AG20443 (cell line): ENCODE measurements at places on chromosomes 7 and 10.

GRCh38 chr7:66743920-66744319 lies 3.4 kb downstream of the RABGEF1 start:
- no peak for DNase-seq

GRCh38 chr7:79786187-79786586 lies 332.7 kb upstream of the MAGI2 start:
- DNase-seq = peak; percentile 13

DNA sequence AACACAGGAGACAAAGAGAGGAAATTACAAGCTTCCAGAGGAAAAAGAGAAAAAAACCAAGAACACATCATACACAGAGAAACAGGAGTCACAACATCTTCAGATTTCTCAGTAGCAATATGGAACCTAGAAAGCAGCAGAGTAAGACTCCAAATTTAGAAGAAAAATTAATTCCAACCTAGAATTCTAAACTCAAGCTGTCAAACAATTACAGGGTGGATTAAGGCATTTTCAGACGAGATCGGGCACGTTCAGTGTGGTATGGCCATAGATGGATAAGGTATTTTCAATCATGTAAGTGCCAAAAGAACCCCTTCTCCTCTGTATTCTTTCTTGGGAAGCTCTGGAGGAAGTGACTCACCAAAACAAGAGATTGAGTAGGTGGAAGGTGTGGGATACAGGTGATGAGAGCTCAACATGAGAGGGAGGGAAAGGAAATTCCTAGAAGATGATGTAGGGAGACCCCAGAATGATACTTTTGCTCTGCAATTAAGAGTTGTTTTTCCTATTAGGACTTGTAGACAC lies 51.6 kb downstream of the FAM204A start:
- DNase-seq = no peak

- no peak for DNase-seq
Measured at GRCh38 chr10:28644647-28645046, 32.7 kb upstream of the BAMBI start.

- DNase-seq = peak; percentile 35
Measured at GRCh38 chr7:117248829-117249228, 74.0 kb downstream of the WNT2 start.

DNA sequence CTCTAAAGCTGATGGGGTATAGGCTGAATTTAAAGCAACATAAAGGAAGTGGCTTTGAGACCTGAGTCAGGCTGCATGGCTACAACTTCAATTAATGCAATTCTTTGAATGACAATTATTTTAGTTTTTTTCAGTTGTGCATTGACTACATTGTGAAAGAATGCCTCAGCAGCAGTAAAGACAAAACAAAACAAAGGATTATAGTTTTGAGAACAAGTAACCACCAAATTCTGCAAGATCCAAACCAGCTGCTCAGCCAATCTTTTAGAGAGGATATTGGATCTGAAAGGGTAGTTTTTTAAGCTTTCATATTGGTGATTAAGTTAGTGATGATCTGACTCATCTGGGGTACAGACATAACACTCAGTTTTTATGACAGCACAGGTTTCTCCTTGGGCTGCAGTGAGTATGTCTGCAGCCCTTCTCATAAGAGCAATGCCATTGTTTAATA lies 40.6 kb upstream of the ABCA13 start:
- DNase-seq = peak; percentile 55

DNA sequence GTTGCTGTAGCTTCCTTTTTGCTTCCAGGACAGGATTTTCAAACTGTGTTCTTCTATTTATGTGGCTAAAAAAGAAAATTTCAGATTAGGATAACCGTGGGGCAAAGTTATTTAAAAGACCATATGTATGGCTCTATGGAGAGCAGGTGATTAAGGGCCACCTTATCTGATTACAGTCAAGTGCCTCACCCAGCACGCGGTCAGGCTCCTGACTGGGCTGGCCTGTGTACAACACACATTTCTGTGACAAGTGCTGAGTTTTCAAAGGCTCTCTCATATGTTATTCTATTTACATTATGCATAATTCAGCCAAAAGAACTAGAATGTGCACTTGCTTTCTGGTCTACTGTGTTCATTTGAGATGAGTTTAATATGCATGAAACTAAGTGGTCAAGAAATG lies 547.4 kb downstream of the PHTF2 start:
- DNase-seq = no peak

DNA sequence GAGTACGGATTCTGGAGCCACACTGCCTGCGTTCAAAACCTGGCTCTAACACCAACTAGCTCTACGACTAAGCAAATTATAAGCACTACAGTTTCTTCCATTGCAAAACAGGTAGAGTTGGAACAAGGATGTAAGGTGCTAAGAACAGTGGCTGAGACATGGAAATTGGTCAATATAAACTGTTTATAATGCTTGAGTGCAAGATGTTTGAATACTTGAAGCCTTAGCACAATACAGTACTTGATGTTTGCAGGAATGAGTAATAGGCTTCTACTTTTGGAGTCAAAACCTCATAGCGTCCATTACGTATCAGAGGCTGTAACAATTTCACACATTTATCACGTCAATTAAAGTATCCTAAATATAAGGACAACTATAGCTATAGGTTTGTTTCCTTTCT lies 6.9 kb downstream of the NT5C2 start:
- DNase-seq = no peak

- no peak for DNase-seq
Measured at GRCh38 chr10:59995862-59996261, 89.5 kb upstream of the CCDC6 start.

GRCh38 chr7:18445483-18445882 lies 50.1 kb upstream of the HDAC9 start:
- no peak for DNase-seq

GRCh38 chr10:7401782-7402181 lies 9.1 kb downstream of the SFMBT2 start:
- no peak for DNase-seq

DNA sequence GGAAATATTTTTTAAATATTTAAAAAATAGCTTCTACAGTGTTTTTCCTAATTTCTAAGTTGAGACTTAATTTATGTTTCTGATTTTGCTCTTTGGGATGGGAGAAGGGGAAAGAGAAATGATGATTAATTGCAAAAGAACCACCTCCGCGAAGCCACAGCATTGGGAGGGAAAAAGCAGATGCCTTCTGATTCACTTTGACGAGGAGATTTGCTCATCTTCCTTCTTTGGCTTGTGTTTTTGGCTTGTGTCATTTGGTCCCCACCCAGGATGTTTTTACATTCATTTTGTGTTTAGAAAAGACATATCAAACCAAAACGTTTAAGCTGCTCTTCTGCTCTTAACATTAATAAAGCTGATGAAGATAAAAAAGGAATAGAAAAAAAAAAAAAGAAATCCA lies 121.7 kb downstream of the MACC1 start:
- peak; percentile 34 for DNase-seq
